Esophagus squamous epithelium (tissue), 5 donors: ENCODE measurements at places on chromosomes 11 and 22.

DNA sequence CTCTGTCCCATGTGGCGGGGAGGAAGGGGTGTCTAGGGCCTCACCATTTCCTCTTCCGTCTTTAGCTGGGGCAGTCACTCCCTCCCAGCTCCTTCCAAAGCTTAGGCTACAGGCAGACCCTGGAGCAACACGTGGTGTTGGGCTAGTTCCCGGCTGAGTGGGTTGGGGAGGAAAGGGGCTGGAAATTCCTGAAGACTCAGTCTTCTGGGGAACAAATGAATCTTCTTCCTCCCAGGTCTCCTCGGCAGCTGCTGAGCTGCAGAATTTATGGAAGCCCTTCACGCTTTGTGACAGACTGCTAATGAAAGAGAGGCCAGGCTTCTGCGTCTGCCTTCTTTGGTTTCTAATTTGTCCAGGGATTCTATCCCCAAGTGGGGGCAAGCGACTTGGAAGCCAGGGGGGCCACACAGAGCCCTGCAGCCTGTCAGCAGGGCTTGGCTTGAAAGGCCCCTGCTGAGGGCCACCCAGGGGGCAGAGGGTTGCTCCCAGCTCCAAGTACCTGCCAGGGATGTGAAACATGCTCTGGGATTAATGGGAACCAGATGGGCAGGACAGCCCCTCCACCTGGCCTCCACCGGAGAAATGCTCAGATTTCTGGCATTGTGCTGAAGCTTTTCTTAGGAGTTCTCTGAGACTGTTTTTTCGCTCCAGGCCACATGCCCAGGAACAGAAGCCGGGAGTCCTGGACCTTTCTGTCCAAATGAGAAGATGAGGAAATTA, 123.1 kb downstream of the PKNOX2 start:
- no peak for DNase-seq

GRCh38 chr22:50481440-50482106, at the start of gene ADM2:
Gene ADM2 (plus strand): TSS chr22:50481543. CDS start chr22:50481848, 305 bp downstream.
- DNase-seq, result no peak

- no peak for DNase-seq
Measured at GRCh38 chr22:20430101-20430719, 7.4 kb downstream of the SCARF2 start.

- no peak for DNase-seq
Measured at GRCh38 chr11:108945341-108945740, 280.5 kb downstream of the DDX10 start.

DNA sequence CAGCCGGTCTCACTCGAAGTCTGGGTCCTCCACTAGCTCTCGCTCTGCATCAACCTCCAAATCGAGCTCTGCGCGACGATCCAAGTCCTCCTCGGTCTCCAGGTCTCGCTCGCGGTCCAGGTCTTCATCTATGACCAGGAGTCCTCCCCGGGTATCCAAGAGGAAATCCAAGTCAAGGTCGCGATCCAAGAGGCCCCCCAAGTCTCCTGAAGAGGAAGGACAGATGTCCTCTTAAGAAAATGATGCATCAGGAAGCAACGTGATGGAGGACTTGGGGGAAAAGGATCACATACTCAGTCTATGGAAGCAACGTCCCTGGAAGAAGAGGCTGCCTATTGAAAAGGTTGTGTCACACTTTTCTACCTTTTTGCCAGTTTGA, 1.1 kb downstream of the SRSF8 start:
- DNase-seq, result no peak

DNA sequence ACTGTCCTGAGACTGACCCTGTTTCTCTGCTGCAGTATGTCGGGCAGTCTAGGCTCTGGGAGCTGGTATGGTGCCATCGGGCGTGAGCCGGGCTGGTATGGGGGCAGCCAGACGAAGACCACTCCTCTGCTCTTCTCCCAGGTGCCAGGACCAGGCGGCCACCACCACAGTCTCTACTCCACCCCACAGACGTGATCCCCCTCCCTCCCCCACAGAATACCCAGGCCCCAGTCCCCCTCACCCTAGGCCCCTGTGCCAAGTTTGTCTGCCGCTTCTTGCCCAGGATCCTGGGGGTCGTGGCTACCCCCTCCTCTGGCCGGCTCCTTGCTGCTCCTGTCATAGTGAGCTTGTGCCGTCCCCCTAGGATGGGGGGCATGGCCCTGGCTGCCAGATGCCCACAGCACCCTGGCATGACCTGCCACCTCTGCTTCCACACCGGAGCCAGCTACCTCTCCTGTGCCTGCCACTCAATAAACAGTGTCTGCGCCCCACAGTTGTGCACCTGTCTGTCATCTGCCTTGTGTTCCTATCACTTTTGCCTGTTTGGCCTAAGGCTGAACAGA, 2.0 kb upstream of the KCNK4 start:
- no peak for DNase-seq

- no peak for DNase-seq
Measured at GRCh38 chr11:67288198-67288451, 978 bp upstream of the ANKRD13D start.
